ENCODE measurements at places on chromosomes 5 and 9.

DNA sequence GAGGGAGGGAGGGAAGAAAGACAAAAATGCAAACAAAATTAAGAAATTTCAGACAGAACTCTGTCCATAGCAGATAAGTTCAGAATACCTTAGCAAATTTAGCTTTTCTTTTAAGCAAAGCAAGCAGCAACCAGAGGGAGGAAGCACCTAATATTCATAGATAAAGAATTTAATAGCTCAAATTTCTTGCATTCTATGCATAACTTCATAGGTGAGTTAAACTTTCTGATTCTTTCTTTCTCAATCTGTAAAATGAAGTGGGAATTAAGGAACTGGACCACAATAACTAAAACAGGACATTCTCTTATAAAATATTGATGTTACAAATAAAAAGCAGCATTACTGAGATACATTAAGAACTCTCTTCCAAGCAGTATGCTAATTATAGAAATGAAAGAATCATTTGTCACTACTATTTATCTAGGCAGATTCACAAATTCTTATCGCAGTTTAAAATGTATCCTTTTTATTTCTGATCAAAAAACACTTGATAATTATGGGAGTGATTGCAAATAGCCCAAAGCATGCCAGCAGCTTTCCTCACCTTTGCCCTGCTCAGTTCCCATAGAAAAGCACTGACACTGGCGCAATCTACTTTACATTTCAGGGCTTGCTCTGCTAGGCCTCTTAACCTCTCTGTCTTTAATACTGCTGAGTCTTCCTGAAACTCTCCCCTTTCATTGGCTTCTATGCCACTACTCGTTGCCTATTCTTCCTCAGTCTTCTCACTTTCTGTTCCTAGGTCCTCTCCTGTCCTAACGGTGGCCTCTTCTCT, 341.8 kb downstream of the PIK3R1 start:
- DNase-seq = no peak

GRCh38 chr9:134698111-134698510, 56.5 kb downstream of the COL5A1 start:
- DNase-seq = no peak

GRCh38 chr9:126756876-126757415, 47.9 kb upstream of the ZBTB43 start:
- DNase-seq = no peak

DNA sequence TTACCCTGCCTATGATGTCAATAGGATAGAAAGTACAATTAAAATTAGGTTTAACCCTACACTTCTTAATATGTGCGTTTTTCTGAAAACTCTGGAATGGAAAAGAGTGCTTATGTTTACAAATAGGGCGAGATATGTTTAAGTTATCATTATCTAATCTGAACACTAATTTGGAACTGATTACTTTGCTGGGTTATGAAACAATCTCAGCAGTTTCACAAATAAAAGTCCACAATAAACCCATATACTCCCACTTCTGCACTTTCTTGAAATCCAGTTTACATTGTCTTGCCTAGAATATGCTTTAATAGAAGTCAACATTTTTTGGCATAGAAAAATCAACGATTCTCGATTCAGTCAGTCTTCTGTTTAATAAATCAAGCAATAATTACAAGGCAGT, 236.3 kb downstream of the NFIB start:
- DNase-seq = no peak

DNA sequence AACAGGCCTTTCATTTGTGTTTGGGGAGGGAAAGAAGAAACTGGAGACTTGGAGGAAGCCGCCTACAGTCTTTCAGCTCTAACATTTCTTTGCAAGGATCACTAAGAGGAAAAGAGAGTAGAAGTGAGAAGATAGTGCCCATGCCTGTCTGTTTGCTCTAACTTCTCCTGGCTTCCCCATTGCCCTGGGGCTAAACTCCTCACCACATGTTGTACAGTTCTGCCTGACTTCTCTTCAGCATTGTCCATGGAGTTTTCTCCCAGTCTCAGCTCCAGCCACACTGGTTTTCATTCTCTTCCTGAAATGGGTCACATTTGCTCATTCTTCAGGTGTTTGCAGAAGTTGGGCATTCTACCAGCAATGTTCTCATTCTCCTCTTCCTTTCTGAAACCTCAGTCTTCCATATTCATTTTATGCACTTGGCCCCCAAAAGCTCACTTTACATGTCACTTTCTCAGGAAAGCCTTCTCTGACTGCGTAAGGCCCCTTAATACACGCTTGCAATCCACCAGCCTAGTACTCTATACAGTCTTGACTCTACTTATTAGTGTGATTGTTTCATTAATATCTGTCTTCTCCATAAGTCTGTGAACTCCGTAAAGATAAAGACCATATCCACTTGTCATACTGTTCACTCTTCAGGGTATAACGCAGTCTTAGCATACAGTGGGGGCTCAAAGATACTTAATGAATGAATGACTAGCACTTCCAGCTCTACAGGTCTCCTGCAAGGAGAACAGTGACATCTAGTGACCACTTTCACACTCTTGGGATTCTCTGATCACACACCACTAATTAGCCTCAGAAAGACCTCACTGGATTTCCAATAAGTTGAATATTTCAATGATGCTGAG, 40.2 kb upstream of the TRIM32 start:
- no peak for DNase-seq

- no peak for DNase-seq
Observed at GRCh38 chr5:123585871-123586270, 73.9 kb downstream of the CSNK1G3 start.

GRCh38 chr9:109383356-109383755, 62.5 kb upstream of the EPB41L4B start:
- DNase-seq = no peak

DNA sequence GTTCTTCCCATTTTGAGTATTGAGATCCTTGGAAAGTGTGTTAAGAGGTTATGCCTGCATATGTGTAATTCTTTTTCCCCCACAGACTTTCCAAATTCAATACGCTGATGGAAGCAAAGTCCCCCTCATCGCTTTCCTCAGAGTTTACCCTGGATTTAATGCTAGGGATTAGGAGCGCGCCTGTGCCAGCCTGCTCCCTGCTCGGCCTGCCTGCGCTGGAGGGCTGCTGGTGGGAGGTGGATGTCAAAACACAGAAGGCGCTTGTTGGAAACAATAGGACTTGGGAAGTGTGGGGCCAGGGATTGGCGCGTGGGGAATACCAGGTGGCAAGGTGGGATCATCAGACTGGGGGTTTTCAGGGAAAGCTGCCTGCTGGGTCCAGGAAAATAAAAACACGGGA, 39.8 kb upstream of the PTCH1 start:
- no peak for DNase-seq

- DNase-seq = no peak
Observed at GRCh38 chr9:41229408-41230401, 40.6 kb upstream of the ZNG1F start.

DNA sequence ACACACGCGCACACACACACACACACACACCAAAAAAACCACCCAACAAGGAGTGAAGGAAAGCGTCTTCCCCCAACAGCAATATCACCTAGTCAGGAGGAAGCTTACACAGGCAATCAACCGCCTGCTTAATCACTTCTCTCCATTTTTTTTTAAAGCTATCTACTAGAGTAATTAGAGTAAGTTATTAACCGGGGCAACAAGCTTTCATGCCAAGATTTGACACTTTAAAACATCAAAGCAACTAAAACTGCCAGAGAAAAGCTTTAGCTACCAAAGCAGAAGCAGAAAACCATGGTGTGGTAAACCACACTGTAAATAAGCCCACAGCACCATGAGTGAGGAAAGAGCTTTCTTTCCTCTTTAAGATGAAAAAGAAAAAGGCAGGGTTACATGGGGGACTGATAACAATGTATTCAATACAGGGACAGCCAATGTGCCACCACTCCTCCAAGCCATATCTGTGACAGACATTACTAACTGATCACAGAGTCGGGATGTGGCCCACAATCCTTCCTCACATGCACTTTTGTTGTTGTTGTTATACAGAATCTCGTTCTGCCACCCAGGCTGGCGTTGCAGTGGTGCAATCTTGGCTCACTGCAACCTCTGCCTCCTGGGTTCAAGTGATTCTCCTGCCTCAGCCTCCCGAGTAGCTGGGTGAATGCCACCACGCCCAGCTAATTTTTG, 282.1 kb downstream of the CRB2 start:
- DNase-seq = no peak

DNA sequence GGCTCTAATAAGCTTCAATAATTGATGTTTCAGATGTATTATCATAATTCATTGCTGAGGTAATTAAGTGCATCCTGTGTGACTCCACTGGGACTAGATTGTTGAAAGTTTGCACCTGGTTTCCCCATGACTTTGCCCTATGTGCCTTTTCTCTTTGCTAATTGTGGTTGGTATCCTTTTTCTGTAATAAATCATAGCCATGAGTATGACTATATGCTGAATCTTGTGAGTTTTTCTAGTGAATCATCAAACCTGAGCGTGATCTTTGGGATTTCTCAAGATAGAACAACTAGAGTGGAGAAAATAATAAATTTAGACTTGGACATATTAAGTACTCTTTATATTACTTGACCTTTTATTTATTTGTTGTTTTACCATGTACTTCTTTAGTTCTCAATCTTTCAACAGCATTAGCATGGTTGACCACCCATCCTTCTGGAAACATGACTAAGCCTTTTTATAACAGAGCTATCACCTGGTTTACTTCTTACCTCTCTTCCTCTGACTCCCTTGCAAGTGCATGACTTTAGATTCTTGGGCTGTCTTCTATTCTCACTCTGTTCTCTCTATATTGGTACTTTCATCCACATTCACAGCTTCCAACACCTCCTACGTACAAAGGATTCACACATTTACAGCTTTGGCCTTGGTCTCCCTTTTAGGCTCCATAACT, 239.6 kb upstream of the TAS2R1 start:
- DNase-seq = no peak

DNA sequence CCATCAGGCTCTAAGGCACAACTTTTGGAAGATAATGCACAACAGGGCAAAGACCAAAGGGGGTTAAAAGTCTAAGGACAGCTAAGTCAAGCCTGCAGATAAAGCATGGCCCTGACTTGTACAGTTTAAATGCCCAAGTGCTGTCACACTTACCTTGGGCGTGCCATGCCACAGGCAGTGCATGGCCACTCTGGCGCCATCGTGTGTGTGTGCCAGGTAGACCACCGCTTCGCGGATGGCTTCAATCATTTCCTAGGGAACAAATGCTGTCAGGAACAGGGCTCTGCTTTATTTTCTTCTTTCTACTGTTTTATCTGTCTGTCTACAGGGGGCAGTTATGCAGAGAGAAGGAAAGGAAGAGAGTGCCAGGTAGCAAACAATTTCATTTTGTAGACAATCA, 19.3 kb downstream of the PUM3 start:
- DNase-seq = no peak

DNA sequence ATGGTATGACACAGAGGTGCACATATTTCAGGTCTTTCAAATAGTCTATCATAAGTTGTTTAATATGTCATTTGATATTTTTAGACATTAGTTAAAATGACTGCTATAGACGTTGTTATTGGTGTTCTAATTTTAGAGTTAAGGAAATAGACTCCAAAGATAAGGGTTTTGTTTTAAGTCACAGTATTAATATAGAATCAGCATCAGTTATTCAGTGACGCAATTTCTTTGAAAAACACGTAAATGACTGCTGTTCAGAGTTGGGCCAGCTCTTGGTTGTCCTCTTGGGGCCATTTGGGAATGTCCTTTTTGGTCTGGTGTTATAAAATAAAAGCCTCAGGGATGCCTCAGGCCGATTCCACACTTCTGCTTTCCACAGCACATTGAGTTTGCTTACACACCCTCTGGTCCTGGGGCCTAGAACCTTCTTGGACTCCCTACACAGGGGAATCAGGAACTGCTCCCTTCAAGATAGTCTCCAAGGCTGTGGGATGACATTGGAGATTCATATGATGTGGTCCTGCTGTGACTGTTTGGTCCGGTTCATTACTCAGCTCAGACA, 14.3 kb downstream of the OTULIN start:
- no peak for DNase-seq

DNA sequence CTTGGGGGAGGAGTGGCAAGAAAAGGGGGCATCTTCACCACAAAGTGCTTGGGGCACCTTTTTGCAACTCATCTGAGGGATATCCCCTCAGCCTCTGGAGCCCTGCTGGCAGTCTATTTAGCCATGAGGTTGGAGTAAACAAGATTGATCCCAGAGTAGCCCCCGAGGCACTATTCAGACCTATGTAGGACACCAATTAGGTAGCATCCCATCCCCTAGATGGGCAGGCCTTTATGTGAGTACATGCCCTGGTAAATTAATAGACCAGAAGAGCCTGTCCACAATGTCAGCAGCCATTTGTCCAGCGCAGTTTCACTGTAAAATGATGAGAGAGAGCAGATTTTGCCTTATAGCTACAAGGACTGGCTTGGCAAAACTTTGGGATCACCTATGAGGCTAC, 221.4 kb downstream of the DRD1 start:
- no peak for DNase-seq

- no peak for DNase-seq
Observed at GRCh38 chr9:84988621-84989020, 319.1 kb downstream of the NTRK2 start.

DNA sequence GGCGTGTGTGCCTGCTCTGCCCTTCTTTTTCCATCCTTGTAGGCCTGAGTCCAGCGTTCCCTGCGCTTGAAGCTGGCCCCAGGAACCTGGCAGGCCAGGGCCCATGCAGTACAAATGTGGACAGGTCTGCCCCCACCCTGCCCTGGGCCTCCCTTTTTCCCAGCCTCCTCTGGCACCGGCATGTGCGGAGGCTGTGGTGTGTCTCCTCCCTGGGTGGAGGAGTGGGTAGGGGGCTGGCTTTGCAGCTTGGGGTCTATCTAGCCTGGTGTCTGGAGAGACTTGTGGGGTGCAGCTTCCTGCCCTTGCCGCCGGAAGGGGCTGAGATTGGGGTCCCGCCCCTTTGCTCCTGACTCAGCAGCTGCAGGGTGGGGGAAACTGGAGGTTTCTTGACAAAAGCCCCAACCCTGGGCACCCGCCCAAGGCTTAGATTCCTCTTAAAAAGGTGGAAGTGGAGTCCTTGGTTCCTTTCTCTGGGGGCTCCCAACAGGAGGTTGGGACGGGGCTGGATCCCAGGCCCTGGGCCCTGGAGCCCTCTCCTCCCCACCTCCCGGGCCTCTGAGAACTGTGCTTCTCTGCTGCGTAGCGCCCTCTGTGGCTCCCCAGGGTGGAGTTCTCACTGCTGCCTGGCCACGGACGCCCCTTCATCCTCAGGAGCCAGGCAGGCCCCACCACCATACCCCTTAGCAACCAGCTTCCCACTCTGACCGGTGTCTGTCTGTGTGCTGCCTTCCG, 18.0 kb downstream of the RXRA start:
- peak; percentile 44 for DNase-seq

DNA sequence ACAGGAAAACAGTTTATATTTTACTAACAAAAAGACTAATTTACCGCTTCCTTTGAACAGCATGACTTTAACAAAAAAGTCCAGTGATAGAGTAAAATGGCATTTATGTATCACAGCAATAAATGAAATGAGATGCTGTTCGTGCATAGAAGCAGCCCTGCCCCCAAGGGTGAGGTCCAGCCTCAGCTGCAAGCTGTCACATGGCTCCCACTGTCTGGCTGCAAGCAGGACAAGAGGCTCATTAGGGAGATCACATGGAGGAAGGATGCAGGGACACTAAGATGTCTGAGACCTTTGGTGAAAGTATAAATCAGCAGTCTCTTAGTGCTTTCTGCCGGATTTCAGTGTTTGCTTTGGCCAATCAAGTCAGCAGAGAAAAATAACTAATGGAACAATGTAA, 23.0 kb downstream of the GDNF start:
- no peak for DNase-seq

All from CD4-positive, alpha-beta T cell treated with Interleukin-15 for 1 hour (primary cell).